ENCODE measurements at places on chromosomes 6 and 20.

GRCh38 chr6:10643201-10643651 lies 51.2 kb downstream of the C6orf52 start:
- no peak for DNase-seq

- DNase-seq, result no peak
Measured at GRCh38 chr6:780706-781105, 87.8 kb upstream of the EXOC2 start.

DNA sequence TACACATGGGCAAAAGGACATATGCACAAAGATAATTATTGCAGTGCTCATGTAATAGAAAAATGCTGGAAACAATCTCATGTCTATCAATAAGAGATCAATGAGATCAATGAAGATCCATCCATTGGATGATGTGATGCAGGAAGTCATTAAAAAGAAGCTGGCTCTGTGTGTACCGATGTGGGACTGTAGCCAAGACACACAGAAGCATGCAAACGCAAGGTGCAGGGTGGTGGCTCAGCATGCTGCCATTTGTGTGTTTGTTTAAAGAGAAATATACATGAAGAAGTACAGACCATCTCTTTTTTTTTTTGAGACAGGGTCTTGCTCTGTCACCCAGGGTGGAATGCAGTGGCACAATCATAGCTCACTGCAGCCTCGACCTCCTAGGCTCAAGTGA lies 33.1 kb upstream of the KCNB1 start:
- no peak for DNase-seq

DNA sequence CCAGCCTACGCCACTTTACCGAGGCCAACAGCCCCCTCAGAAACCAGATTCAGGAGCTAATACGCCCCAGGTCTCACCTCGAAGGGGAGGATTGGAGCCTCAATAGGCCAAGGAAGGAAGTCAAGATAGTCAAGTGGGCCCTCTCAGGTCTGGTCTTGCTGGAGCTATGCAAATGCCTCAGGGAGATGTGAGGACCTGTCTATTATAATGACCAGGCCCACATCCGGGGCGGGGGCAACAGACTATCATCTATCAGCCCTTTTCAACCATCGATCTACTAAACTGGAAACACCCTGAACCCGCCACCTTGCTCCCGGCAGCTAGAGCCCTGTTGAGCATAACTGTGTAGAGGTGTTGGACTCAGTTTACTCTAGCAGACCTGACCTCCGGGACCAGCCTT lies 12.7 kb upstream of the GSTA3 start:
- DNase-seq, result no peak

DNA sequence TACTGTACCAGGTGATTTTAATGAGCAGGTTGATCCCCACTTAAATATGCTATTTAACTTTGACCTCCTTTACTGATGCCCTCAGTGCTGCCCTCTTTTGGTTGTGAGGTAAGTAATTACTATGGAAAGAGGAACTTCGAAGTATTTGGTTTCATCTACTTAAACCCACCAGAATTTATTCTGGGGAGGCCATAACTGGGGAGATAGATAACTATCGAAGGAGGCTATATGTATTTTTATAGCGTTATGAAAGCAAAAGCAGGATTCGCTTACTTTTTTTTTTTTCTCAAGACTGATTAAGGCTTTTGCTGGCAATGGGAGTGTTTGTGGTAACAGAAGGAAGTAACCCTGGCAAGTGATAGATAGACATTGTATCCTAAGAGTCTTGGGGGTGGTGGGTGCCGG lies 168.9 kb upstream of the CENPW start:
- no peak for DNase-seq

- peak; percentile 48 for DNase-seq
Measured at GRCh38 chr20:17431621-17432364, 99.4 kb downstream of the BFSP1 start.

DNA sequence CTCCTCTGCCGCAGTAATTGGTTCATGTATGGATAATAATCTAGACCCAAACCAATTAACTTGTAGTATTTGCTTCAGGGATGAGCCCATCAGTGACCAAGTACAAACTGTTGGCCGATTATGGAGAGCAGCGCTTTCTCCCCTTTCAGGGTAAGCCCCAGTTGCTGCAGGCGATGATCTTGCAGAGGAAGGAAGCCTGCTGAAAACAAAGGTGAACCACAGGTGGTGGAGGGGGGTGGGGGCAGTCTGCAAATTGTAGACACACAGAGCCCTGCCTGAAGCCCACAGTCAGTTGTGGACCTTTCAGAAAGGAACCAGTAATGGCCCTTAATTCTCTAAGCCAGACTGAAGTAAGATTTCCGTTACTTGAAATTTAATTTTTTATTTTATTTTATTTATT lies 167.9 kb upstream of the JARID2 start:
- no peak for DNase-seq

- no peak for DNase-seq
Measured at GRCh38 chr6:39792540-39793450, 619 bp downstream of the DAAM2 start.

GRCh38 chr20:10783707-10784553 lies 110.1 kb upstream of the JAG1 start:
- no peak for DNase-seq

- no peak for DNase-seq
Measured at GRCh38 chr20:57032847-57033246, 233.6 kb downstream of the BMP7 start.

- DNase-seq, result peak; percentile 68
Measured at GRCh38 chr6:133568970-133569889, 319.7 kb upstream of the TCF21 start.

DNA sequence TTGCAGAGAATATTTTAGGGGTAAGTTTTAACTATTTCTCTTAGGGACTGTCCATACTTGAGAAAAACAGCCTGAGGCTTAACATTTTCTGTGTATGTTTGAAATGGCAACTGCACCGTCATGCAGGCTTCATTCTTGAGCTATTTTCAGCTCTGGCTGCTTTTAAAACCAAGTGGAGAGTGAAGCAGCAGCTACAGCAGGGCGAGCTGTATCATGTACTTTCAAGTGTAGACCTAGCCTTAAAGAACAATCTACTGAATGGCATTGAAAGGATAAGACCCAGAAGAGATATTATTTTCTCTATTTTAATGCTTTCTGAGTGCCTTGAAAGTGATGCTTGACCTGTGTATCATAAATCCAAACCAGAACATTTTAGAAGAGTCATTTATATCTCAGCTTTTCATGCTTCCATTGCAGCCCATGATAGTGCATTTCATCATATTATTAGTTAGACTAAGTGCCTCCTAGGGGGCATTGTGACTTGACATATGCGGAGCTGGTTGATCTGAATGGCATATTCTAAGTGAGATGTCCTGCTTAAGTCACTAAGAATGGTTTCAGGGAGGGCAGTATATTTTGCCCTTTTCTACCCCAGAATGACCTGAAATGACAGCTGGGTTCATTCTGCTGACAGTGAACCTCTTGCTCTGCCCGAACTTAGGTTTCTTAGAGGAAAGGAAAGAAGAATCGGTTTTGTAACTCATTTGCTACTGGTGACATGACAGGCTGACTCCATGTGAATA lies 85.3 kb downstream of the NKAIN2 start:
- no peak for DNase-seq
